Omental fat pad (tissue), 4 donors: ENCODE measurements at places on chromosomes 7 and 10. TPM values are rescaled to one million over a fixed set of nuclear protein-coding genes. Genes with fewer than 3 reads are reported as not detected.

ARPC1B gene
- total RNA-seq: 319 TPM

GIMAP8 gene
- total RNA-seq: 3.0 TPM

PIP gene
- total RNA-seq: not detected

ACSM6 gene
- total RNA-seq: not detected

AIFM2 gene
- 53.1 TPM for total RNA-seq

MBL2 gene
- not detected for total RNA-seq

CAV1 gene
- 354 TPM for total RNA-seq
